ENCODE measurements at places on chromosomes 12 and 14.

GRCh38 chr14:70885343-70886022 lies 21.8 kb upstream of the PCNX1 start:
- no peak for DNase-seq

DNA sequence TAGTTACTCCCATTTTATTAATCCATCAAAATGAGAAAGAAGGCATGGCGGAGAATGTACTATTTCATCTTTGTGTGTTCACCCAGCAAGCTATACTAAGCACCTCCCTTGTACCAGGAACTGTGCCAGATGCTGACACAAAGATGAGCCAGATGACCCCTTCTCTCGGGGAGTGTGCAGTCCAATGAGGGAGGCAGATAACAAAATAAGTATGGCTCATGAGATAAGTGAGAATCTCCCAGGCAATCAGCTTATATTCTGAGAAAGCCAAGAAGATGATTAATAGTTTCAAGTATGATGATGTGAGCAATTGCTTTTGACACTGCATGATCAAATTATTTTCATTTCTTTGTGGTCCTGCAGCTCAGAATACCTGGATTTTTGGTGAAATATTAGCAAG lies 1.3 kb upstream of the TMEM233 start:
- no peak for DNase-seq

GRCh38 chr12:62575036-62575435 lies 108.4 kb downstream of the MON2 start:
- DNase-seq = no peak

DNA sequence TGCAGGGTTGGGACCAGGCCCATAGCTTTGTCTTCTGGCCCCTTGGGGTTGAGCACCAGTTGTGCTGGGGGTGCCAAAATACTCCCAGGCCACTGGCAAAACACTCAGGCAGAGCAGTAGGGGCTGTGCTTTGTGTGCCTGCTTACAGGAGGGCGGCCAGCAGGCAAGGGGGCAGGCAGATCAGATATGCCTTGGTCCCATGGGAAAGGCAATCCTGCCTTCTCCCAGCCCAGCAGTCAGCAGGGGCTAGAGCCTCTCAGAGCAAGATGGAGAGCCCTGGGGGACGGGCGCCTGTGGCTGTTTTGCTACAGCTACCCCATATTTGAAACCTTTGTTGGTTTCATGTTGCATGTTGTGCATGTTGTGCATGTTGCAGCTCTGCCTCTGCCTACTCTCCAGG lies 36.2 kb upstream of the TMX1 start:
- no peak for DNase-seq

DNA sequence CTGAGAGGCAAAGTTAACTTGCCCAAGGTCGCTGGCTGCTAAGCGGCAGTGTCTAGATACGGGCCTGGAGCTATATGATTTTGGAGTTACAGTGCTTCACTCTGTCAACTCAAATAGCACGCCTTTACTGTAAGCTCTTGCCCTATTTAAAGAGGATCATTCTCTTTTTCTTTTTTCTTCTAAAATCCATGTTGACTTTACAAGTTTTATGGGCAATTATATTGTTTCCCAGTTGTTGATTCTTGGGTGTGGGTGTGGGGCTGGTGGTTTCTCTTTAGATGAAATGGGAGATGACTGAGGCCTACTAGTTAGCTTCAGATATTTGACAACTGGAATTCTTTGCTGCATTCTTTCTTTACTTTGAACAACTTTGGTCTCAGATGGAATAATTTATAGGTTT lies 70.7 kb downstream of the C12orf75 start:
- no peak for DNase-seq
